Activated effector memory CD4-positive, alpha-beta T cell treated with Interleukin-2 at 50 U/mL for 16 hours (primary cell): ENCODE measurements at places on chromosomes 5 and 9.

GRCh38 chr5:62457071-62457470, 44.5 kb downstream of the IPO11 start:
- no peak for DNase-seq

GRCh38 chr9:89491694-89492093, 6.2 kb downstream of the SEMA4D start:
- no peak for DNase-seq

- no peak for DNase-seq
These were observed 143.2 kb upstream of the TRIM32 start for GRCh38 chr9:116543731-116544400.

GRCh38 chr9:36898431-36899020, 135.5 kb downstream of the PAX5 start:
- no peak for DNase-seq

DNA sequence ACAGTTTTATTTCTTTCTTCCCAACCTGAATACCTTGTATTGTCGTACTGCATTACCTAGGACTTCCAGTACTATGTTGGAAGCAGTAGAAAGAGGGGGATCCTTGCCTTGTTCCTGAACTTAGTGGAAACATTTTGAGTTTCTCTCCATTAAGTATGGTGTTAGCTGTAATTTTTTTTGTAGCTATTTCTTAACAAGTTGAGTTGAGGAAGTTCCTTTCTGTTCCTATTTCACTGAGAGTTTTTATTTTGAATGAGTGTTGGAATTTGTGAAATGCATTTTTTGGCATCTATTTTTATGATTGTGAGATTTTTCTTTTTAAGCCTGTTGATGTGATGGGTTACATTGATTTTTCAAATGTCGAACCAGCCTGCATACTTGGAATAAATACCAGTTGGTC, 49.0 kb downstream of the FSD1L start:
- no peak for DNase-seq

DNA sequence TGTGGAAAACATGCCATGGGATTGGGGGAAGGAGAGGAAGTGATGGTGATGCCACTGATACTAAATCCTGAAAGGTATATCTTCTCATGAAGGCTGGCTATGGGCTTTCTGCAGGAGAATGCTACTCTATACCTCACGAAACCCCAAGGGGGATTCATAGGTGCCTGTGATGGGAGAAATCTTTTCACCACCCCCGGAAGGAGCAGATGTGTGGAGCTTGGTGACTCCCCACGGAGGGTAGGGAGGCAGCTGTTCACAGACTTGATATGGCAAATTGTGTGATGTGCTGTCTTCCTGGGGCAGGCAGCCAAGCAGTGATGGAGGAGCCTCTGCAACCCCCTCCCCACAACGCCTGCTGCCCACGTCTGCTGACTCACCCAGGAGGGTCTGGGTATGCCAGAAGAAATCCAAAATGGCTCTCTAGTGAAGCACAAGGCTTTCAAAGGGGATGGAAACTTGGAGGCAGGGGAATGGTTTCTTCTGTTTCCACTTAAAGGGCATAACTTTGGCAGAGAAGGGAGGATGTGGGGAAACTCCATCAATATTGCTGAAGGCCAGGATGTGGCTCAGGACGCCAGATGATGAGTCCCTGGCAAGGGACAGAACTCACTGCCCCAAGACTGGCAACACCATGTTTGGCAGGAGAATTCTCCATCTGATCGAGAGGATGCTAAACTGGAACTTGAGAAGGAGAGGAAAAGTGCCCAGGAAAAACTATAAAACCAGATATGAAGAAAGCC, 188.3 kb downstream of the GABBR2 start:
- DNase-seq: no peak

GRCh38 chr5:155676967-155677366, 650.0 kb upstream of the SGCD start:
- DNase-seq: no peak

DNA sequence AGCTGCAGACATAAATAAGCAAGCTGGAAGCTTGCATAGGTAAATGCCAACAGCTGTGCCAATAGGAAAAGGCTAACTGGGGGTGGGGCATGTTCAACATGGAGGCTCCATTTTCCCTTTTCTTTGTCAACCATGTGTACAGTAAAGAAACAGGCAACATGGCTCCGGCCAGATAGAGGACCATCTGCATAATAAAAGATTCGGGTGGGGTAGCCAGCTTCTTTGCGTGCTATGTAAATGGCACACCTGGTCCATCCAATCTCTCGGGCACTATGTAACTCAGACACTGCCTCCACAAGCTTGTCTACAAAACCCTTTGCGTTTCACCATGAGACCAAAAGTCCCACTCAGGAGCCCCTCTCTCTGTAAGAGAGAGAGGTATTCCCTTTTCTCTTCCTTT, 41.7 kb upstream of the DENND4C start:
- no peak for DNase-seq

DNA sequence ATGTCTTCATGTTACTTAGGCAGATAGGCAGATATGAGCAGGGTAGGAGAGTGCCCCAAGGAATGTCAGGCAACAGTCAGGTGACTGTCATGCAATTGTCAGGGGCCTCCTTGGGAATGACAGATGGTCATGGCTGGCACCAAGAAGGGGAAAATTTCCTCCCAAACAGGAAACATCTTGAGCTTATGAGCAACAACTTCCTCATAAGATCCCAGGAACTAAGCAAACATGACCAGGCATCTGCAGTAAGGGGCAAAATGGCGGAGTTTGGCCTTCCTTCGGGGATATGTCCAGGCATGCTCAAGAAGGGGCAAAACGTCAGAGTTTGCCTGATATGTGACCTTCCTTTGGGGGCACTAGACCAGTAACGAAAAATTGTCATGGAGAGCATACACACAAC, 591.8 kb downstream of the PDE4D start:
- no peak for DNase-seq
